Stimulated activated memory B cell treated with anti-CD40 and anti-IgM and Interleukin-4, amounts not matched to agents 10 μg/mL and 1 μg/mL and 100 μg/mL, for 72 hours (primary cell): ENCODE measurements at places on chromosomes 5 and 9.
A peak's percentile ranks its signal among the peaks of the same experiment; 100 is the strongest.

DNA sequence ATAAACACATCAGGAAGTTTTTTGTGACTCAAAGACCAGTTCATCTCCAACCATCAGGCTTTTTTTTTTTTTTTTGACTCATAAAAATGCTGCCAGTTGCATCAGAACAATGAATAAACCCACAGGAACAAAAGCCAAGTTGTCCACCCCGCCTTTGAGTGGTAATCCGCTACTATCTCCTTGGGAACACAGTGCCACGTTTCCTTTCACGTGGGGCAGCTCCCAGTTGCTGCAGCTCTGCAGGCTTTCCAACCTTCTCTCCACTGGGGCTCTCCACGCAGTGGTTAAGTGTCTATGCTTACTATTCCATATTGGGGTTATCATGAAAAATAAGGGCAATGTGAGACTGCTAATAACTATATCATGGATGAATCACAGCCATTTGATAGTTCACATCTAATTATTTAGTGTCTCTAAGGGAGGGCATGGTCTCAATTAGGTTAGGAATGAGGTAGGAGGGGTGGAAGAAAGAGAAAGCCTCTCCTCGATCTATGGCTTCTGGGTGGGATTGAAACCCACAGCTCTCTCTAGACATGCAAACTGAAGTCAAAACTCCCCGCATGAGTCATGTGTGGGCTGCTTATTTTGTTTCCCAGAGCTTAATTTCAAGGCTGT, 55.8 kb upstream of the ACTBL2 start:
- ATAC-seq = no peak

DNA sequence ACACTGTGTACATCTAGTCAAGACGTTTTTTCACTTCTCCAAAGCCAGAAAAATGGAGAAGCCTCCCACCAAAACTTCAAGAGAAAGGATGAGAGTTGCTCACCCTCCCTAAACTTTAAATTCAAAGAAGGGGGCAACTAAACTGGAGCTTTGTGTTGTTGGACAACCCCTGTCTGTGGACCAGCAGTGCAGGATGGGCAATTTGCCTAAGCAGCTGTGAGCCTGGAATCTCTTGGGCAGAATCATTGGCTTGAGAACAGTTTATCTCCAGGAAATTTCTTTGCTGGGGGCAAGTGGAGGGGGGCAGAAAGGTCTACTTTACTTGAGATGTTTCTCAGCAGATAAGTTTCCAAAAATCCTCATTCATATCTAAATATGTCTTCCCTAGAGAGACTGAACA, 151.8 kb downstream of the MUSK start:
- no peak for ATAC-seq

DNA sequence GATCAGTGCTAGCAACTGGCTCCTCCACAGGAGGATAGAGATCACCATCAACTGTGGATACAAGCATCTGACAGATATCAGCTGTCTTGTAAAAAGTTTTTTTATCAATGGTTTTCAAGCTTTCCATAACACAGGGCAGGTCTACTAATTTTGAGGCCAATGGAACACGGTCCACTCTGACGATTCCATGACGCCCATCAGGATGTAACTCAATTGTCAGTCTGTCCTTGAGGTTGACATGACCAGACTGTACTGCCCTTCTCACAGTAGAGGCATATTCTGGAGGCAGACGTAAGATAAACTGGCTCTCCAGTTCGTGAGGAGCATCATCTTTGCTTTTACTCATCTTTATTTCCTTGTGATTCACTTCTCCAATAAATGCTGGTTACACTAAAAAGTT, 885 bp downstream of the TAF7 start:
- ATAC-seq = no peak

GRCh38 chr5:142507531-142508372, 178.1 kb downstream of the FGF1 start:
- ATAC-seq = peak; percentile 78

- peak; percentile 75 for ATAC-seq
Measured at GRCh38 chr5:177362610-177363507, 5.1 kb downstream of the RGS14 start.

DNA sequence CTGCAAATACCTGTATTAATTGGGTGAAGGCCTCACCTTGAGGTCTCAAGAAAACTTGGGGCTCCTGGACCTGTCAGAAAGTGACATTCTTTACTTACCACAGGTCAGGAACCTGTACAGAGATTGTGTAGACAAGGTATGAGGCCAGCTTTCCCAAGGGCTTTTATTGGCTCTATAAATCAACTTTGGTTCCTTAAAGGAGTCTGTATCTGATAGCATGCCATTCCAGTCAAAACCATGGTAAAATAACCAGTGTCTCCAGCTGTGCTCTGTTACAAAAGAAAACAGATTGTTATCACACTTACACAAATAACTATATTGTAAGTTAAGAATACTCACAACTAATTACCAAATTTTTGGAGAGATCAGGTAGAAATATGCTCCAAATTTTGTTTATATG, 64.5 kb downstream of the COL15A1 start:
- no peak for ATAC-seq

GRCh38 chr9:2681981-2682380, 35.3 kb upstream of the KCNV2 start:
- no peak for ATAC-seq

- ATAC-seq = no peak
Measured at GRCh38 chr5:130715541-130715940, 449.5 kb downstream of the HINT1 start.

DNA sequence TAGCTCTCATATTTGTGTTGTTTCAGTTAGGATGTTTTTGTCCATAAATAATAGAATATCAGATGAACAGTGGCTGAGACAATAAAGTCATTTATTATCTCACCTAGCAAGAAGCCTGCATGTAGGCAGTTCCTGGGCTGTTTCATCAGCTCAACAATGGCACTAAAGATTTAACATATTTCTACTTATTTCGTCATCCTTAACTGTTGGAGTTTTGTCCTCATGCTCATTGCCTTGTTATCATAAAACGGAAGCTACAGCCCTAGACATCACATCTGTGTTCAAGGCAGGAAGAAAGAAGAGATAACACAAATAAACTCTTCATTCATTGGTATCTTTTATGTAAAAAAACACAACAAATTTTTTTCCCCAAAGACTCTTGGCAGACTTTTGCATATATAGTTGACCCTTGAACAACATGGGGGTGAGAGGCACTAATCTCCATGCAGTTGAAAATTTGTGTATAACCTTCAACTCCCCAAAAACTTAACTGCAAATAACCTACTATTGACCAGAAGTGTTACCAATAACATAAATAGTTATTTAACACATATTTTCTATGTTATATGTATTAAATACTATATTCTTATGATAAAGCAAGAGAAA, 277.2 kb upstream of the ADRA1B start:
- no peak for ATAC-seq

DNA sequence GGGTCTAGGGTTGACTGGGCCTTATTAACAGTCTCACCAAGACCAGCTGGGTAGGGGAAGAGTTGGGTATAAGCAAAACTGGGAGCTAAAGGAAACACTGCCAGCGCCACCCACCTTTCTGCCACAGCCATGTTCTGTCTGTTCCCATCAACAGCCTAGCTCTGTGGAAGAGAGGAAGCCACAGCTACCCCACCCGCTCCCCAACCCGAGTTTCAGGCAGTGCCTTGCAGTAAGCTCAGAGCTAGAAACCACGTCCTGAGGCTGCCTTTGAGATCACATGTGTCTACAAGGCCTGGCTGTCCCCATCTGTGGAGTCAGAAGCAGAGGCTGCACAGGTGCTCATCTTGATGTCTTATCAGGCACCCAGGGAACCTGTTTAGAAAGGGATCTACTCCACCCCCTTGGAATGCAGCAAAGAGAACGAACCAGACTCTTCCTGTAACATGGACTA, 15.3 kb downstream of the HNRNPH1 start:
- ATAC-seq = peak; percentile 42

DNA sequence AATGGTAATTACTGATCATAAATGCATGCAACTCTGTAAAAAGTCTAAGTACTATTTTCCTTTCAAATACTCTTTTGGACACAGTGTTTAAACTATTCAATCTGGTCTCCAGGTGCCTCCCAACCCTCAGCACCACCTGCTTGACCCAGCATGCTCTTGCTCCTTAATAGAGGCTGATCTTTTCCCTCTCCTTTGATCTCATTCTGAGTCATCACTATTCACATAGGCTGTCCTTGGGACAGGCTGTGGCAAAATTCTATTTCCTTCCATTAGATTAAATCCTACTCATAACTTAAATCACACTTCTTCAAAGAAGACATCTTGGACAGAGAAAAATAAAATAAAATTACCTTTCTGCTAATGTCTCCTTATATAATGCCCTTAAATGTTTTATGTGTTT, 199.4 kb upstream of the ST8SIA4 start:
- ATAC-seq = no peak
